ENCODE measurements at places on chromosomes 5 and 9.

GRCh38 chr5:88886746-88887341 lies 3.9 kb upstream of the MEF2C start:
- DNase-seq = peak; percentile 49

DNA sequence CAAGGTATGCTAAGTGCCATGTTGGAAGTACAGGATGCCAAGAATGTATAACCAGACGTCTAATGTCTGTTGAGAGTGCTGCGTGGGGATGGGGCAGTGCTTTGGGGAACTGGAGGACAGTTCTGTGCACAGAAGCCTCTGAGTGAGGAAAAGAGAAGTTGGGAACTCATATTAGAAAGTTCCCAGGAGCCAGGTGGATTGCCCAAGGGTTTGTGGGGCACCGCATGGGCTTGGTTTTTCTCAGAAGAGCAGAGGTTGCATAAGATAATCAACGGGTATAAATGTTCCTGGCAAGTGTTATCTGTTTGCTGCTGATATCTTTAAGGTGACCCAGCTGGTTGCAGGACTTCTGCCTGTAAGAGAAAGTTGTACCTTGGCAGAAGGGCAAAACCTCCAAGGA lies 13.1 kb downstream of the HRH2 start:
- no peak for DNase-seq

GRCh38 chr5:57929271-57929670 lies 446.7 kb upstream of the ACTBL2 start:
- no peak for DNase-seq

DNA sequence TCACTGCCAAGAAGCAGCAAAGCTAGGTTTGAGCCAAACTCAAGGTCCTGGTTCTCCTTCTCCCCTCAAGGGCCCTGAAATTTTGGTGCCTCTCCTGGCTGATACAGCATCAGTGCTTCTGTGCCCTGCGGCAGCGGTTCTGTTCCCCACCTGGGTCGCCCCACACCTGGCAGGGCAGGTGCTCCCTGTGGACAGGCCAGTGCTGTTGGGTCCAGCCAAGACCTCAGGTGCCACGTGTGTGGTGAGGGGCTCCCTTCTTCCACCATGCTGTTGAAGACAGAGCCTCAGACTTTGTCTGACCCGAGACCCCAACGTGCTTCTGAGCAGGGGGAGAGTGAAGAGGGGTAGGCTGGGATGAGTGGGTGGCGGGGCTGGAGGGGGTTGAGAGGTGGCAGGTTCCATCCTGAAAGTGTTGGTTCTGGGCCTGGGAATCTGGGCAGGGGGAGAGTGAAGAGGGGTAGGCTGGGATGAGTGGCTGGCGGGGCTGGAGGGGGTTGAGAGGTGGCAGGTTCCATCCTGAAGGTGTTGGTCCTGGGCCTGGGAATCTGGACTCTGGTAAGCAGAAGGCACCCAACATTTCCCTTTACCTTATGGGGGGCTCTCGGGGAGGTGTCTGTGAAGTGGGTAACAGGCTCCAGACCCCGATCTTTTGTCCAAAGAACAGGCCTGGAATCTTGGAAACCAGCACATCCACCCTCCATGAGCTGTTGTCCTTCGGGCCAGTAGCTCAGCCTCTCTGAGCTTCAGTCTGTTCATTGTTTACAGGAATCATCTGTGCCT lies 2.3 kb downstream of the PLEKHG4B start:
- DNase-seq = no peak

DNA sequence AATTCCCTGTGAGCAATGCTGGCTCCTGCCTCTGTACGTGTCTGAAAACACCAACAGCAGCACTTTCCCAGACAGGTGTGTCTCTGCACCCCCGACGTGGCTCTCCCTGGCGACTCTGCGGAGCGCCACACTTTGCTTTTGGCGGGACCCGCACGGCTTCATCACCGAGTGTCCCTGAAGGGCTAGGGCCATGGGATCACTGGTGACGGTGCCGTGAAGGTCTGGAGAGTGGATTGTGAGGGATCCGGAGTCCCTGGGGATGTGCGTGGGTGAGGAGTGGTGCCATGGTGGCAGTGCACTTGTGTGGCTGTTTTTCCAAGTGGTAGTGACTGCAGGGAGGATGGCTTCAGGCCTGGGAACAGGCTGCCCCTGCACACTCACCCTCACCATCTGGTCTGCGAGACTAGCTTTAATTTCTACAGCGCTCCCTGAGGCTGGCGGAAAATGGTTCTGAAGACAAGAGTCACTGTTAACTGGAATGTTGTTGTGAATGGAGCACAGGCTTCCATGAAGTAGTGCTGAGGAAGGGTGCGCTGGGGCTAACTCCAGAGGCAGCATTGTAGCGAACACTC lies 3.2 kb downstream of the NKD2 start:
- no peak for DNase-seq

DNA sequence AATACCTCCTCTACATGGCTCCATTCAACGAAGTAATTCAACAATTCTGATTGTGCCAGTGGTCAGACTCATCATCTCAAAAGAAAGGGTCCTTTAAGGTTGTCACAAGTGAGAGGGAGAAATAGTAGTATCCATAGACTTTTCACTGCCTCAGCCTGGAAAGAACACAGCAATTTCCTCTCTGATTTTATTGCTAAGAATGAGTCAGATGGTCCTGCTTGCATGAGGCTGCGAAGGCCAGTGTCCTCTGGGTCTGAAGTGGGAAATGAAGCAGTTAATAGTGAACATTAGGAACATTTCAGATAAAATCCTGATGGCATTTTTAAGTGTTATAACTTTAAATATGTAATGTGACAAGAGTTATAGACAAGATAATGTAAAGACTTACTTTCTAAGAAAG lies 979.0 kb downstream of the EFNA5 start:
- DNase-seq = no peak

DNA sequence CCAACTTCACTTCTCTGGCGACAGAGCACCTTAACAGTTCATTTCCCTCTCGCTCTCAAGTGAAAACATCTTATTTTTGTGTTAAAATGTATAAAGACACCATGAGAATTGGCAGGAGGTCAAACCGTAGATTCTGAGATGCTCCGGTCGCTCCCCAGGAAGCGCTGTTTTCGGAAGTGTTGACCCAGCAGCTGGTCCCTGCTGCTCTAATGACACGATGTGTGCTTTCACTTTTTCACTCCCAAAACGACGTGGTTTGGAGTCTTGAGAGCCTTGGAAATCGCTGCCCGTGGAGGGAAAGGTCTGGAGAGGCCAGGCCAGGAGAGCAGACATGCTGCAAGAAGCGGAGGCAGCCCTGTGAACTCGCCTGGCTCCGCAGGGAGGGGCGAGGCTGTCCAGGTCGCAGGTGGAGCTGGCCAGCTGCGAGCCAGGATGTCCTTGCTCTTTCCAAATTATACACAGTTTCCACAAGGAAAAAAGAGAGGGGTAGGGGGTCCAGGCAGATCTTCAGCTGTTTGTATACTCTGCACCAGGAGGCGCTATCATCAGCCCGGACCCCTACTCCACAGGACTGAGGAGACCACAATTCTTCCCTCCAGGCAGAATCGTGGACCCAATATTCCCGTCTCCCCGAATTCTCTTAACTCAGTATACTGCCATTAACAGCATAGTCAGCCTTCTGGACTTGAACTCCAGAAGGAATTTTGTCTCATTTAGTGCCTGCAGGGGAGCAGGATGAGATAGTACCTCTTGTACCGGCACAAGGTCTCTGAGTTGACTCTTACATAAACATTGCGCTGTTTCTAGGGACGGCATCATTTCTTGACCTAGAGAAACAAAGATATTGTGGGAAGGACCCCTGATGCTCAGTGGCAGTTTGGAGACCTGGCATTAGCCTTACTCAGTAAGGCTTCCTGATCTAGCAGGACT lies 248.6 kb upstream of the ANKRD55 start:
- DNase-seq = no peak

DNA sequence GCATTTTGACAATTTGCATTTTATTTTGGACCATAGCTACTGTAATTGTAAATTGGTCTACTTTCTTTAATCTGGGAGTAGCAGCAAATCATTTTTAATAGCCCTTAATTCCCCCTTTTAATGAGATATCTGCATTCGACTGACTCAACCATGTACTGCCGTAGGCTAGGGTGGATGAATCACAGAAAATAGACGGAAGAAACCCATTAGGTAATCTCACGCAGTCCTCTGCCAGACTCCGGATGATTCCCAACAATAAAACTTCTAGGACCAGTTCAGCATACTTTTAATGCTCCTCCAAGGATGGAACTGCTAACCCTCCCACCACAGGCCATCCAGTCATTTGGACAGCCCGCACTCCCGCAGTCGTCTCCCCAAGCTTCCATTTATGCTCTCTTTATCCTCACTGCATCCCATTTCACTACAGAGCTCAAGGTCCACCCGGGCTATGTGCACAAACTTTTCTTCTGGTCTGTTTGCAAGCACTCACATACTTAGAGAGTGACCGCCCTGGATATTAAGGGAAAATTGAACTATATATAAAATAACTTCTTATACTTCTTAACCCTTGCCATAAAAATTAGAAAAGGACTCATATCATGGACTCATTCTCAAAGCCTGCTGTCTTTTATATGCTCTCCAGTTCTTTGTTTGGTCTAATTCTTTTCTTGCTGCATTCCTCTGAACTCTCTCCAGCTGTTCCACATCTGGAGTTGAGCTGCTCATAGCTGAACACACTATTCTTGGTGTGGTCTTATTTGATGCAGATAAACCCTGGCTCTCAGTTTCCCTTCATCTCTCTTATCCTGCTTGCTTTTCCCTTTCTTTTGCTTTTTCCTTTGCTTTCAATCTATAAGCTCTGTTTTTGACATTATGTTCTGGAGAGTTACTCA lies 326.6 kb downstream of the ARL15 start:
- DNase-seq = no peak

GRCh38 chr5:153573326-153574033 lies 83.0 kb downstream of the GRIA1 start:
- DNase-seq = no peak

- DNase-seq = no peak
Measured at GRCh38 chr5:36666274-36666673, 59.9 kb downstream of the SLC1A3 start.

- DNase-seq = no peak
Measured at GRCh38 chr9:23771746-23772384, 54.2 kb downstream of the ELAVL2 start.

DNA sequence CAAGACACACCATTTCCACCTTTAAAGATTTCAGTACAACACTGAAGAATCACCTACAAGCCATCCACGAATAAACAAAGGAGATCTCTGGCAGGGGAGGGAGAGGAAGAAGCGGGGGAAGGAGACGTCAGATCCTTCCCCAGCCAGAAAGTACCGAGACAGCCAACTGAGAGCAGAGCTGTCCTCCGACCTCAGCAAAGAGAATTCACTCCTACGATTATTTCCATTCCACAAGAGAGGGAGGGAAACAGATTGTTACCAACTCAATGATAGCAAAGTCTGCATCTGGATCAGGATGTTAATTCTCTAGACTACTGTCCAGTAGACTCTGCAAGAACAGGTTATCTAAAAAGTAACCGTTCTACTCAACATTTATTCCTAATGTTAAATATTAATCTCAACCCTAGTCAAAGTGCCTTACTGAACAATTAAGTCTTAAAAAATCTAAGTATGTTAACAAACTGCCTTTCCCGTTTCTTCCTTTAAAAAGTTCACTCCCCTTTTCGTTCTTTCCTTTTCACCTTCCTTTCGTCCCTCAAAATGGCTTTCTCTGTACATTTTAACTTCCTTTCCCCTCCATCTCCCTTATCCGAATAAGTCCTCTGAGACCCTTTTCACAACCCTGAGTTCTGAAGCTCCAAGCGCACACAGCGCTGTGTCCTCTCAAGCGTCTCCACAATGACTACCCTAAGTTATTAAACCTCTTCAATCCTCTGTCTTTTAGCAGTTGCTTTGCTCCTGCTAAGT lies 1.4 kb downstream of the CHD1 start:
- DNase-seq = peak; percentile 69

- DNase-seq = no peak
Measured at GRCh38 chr9:134211811-134212485, 47.6 kb upstream of the RNU6ATAC start.

GRCh38 chr9:36078051-36078450 lies 41.3 kb downstream of the RECK start:
- no peak for DNase-seq

DNA sequence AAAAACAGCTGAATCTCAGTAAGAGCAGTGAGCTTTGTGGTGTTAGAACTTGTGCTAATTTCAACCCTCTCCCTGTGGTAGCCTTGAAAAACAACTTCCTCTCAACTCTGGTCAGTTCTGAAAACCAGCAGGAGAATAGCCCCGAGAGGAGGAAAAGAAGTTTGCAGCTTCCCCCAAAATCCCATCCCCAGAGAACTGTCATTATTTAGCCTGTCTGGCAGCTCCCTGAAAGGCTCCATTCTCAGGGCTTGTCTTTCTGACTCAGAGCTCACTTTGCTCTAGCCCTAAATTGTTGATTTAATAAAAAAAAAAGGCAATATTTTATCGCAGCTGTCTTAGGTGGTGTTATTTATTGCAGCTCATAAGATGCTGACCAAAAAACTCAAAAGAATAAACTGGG lies 11.4 kb upstream of the SLC45A2 start:
- DNase-seq = no peak

DNA sequence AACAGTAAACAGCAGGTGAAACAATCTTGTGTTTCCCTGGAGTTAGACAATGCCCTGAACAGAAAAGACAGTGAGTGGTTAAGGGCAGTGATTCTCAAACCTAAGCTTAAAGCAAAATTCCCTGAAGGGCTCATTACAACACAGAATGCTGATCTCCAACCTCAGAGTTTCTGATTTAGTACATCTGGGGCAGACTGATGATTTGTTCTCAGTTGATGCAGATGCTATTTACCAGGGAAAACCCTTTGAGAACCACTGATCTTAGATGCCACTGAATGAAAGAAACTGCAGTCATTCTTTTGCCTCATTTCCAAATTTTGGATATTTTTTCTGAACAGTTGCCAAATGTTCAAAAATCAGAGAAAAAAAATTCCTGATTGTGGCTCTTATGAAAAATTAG lies 18.7 kb upstream of the ADAM19 start:
- DNase-seq = peak; percentile 48

DNA sequence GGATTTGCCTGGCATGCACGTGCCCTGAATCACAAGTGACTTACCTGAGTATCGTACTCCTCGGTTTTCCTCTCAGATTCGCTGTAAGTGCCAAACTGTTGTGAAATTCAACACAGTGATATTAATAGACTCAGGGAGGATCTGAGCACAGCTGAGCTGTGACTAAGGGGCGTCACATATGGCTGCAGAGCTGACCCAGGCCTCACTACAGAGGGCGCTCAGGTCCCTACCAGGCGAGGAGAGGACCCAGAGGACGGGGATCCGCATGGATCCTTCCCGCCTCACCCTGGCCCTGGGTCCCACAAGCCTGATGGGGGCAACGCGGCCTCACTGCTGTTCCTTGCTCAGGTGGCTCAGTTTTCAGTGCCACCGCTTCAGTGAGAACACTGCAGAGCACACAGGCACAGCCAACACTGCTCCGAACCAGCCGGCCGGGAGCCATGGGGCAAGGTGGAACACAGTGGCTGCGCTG lies 20.1 kb downstream of the CLPTM1L start:
- no peak for DNase-seq
